Effector memory CD8-positive, alpha-beta T cell (primary cell): ENCODE measurements at places on chromosomes 4 and X.

- DNase-seq: no peak
These were observed 111.0 kb downstream of the DHX15 start for GRCh38 chr4:24473309-24473721.

DNA sequence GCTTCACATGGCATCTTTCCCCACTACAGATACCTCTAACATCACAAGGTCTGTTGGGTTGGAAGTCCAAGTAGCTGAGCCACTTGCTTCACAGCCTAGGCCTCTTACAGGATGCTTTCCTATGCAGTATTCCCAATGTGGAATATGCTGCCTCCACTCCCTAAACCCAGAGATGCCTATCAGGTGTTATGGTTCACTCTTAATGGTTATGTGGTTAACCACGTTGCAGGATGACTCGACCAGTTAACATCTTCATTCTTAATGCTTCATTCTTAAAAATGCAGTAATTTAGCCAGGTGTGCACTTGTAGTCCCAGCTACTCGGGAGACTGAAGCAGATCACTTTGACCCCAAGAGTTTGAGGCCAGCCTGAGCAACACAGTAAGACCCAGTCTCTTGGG is 24.2 kb downstream of the HAUS3 start:
- no peak for DNase-seq

GRCh38 chrX:77450996-77451395 is 3.8 kb downstream of the FGF16 start:
- DNase-seq: no peak

DNA sequence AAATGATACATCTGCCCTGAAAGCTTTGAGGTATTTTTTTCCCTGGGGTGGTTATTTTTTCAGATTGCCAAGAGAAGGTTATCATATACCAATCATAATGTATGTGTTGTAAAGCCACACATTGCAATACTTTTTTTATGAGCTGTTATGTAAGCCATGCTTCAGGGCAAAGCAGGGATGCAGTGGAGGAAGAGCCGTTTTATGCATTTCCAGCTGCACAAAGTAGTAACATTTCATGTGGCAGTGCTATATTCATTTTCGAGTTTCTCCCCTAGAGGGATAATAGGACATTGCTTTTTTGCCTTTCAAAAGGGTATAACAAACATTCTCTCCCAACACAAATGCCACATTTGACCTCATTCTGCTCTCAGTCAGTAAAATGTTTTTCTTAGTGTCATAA is 68.5 kb downstream of the GALNT7 start:
- no peak for DNase-seq

- no peak for DNase-seq
These were observed 82.5 kb downstream of the WFS1 start for GRCh38 chr4:6352031-6352692.

DNA sequence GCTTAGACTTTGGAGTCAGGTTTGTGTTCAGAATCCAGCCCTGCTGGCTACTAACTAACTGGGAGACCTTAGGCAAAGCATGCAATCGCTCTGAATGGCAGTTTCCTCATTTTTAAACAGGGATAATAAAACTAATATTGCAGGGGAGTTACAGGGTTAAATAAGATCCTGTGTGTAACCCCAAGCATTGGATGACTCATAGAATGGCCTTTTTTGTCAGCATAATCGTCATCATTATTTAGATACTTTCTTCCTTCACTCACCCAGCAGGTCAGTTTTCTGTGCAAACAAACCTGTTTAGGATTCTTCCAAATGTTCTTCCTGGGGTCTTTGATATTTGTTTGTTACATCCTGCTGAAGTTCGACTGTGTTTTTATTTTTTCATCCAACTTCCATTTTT is 208.2 kb downstream of the EVC2 start:
- DNase-seq: no peak

- peak; percentile 12 for DNase-seq
These were observed 94.3 kb downstream of the DDIT4L start for GRCh38 chr4:100095729-100096595.

GRCh38 chr4:169100670-169101101 is 90.6 kb upstream of the CBR4 start:
- DNase-seq: no peak

DNA sequence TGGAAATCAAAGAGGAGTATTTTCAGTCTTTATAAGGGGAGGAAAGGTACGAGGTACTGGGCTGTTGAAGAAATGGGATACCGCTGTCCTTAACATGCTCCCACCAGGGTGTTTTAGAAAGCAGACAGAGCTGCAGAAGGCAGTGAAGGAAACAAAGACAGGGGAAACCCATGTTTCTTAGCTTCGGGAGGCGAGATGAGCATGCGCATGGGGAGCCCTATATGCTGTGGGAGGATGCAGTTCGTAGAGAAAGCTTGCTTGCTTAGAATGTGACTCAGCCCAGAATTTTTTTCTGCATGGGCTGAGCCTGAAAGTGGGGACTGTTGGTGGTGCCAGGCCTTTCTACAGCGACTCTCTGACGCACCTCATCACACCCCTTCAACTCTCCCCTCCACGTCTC is 28.8 kb upstream of the SCOC start:
- no peak for DNase-seq

- no peak for DNase-seq
These were observed 13.6 kb upstream of the FREM3 start for GRCh38 chr4:143713955-143714625.

GRCh38 chr4:5758741-5759140 is 47.7 kb downstream of the EVC start:
- no peak for DNase-seq

GRCh38 chr4:97103252-97103651 is 1040.0 kb downstream of the STPG2 start:
- DNase-seq: no peak

- no peak for DNase-seq
These were observed 321.7 kb downstream of the ANK2 start for GRCh38 chr4:113371111-113371510.

GRCh38 chr4:101989551-101989950 is 199.0 kb downstream of the BANK1 start:
- DNase-seq: no peak

- no peak for DNase-seq
These were observed 658.7 kb upstream of the DIPK2B start for GRCh38 chrX:45859407-45859806.

GRCh38 chr4:183013730-183014002 is 85.4 kb upstream of the WWC2 start:
- no peak for DNase-seq

DNA sequence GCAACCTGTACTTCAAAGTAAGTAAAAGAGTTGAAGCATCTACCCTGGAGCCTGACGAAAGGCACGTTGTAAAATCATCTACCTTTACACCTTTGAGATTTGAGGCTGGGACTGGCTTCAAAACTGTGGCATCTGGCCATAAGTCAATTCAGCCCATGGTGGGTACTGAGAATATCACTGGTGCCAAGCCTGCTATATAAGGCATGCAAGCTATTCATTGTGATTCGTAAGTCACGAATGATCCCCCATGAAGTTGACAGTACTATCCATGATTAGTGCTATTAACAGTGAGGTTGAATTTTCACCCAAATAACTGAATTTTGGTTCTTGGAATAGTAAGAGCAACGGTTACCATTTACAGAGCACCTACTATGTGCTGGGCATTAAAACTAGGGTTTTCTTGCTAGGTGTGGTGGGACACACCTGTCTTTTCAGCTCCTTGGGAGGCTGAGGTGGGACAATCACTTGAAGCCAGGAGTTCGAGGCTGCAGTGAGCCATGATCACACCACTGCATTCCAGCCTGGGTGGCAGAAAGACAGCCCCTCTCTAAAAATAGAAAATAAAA is 39.8 kb downstream of the IRF2 start:
- no peak for DNase-seq

GRCh38 chr4:126209147-126209546 is 894.4 kb downstream of the FAT4 start:
- no peak for DNase-seq

DNA sequence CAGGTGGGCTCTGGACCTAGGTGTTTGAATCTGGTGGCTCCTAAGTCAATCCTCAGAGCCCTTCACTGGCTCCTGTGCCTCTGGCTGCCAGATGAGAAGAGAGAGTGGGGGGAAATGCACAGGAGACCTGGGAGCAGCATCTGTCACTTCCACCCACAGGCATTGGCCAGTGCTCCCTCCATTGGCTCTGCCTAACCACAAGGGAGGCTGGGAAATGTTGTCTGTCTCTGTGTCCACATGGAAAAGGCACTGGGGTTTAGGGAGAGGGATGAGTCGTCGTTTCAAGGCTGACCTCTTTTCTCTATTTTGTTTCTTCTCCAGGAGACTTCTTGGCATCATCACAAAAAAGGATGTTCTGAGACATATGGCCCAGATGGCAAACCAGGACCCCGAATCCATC is 76.4 kb downstream of the CLCN4 start:
- DNase-seq: no peak

- no peak for DNase-seq
These were observed 12.0 kb downstream of the ATP5ME start for GRCh38 chr4:661881-662761.
